ENCODE measurements at places on chromosomes 3 and 15.

DNA sequence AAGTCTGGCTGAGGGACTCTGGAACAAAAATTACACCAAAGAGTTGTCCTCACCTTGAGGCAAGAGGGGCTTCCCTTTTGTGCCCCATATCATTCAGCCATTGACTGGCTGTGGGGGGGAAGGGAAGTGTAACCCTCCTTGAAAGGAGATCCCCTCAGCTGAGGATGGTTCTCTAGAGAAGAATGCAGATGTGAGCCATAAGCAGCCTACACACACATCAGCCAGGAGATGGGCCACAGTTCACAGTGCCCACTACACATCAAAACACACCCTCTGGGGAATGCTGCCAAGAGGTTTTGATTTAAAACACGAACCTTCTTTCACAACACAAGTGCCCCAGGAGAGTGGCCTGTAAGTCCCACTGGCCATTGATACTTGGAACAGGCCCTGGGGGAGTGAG lies 231.2 kb upstream of the CTDSPL start:
- DNase-seq = no peak

- no peak for DNase-seq
Observed at GRCh38 chr3:131485119-131485518, 17.7 kb downstream of the MRPL3 start.

- DNase-seq = no peak
Observed at GRCh38 chr3:5607581-5607980, 420.1 kb downstream of the EDEM1 start.

DNA sequence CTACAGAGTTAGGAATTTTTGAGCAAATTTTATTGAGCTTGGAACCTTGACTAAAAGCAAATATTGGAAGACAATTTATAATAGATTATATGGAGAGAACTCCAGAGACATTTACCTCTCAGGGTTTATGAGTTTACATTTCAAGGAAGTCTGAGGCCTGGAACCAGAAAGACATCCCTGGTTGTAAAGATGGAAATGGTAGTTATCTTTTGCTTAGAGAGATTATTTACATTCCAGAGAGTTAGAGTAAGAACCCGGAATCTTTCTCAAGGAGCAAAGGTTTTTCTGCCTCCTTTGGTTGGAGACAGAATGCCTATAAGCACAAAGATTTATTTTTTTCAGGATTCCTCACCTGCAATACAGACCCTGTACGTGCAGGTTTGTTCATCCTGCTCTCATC lies 458.1 kb downstream of the TBL1XR1 start:
- DNase-seq = no peak

GRCh38 chr15:74403588-74403919 lies 30.2 kb downstream of the SEMA7A start:
- no peak for DNase-seq

DNA sequence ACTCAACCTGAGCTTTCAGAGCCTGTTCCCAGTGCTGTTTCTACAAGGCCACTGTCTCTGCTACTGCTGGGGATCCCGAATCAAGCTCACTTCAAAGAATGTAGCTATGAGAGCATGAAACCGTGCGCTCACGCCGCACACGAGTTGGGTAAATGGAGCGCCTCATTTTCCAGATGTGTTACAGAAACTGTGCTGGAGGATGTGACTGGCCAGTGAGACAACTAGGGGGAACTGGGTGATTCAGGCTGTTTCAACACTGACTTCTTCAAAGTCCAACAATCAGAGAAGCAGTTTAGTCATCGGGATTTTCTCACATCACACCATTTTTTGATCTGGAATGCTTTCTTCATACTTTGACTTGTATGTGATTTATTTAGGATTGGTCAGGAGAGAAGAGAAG lies 3.5 kb downstream of the ZNF710 start:
- DNase-seq = peak; percentile 99

DNA sequence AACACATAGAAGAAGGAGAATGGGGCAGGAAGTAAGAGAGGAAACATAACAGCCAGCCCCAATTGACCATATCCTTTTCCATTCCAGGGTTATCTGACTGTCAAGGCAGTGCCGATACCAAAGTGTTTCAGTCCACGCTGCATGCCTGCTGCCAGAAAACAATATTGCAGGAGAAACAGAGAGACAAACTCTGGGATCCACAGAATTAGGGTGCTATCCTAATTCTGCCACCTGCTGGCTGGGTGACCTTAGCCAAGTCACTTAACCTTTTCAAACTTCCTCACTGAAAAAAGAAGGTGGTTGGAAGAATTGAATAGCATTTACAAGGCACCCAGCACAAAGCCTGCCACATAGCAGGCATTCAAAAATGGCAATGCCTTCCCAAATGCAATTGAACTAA lies 32.0 kb downstream of the GLB1 start:
- no peak for DNase-seq

GRCh38 chr3:130939753-130940152 lies 45.9 kb downstream of the ATP2C1 start:
- peak; percentile 41 for DNase-seq

DNA sequence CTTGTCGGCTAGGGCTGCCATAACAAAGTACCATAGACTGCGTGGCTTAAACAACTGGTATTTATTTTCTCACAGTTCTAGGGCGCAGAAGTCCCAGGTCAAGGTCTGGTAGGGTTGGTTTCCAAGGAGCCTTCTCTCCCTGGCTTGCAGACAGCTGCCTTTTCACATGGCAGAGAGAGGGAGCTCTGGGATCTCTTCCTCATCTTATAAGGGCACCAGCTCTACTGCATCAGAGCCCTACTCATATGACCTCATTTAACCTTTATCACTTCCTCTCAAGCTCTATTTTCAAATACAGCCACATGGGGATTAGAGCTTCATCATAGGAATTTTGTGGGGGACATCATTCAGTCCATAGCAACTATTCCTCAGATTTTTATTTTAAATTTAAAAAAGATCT lies 17.6 kb upstream of the PAQR9 start:
- DNase-seq = no peak

DNA sequence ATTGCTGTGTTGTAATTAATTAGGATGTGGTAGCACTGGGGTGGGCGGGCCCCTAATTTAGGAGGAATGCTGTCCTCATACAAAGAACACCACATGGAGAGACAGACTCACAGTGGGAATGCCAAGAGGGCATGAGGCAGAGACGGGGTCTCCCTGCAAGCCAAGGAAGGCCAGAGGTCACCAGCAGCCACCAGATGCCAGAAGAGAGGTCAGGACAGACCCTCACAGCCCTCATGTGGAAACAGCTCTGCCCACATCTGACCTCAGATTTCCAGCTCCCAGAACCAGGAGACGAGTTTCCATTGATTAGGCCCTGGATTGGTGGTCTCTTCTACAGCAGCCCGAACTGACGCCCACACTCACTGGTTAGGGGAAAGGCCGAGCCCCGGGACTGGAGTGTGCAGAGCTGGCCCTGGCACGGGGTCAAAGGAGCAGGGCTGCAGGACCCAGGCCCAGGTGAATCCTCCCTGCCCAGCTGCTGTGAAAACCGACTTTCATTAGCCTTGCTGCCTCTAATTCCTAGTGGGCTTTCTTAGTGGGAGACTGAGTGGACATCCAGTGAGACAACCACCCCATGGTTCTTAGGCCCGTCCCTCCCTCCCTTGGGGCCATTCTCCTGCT lies 43.0 kb upstream of the SLC41A3 start:
- DNase-seq = no peak

GRCh38 chr3:162538491-162538890 lies 1041.9 kb downstream of the OTOL1 start:
- no peak for DNase-seq

DNA sequence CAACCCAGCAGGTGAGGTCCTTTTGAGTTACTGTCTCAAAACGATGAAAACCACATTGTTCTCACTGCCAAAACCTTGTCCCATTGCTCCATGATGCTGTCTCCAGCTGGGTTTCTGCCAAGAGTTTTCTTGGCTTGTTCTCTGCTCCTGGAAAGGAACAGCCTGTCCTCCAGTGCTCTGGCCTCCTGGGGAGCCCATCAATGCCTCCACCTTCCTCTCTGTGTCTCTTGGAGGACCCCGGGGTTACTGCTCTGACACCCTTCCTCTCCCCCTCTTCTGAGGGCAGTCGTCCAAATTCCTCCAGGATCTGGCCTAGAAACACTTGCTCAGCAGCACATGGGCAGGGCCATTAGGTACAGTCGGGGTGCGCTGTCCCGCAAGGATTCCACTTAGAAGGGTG lies 63.9 kb upstream of the RGMA start:
- DNase-seq = peak; percentile 2

DNA sequence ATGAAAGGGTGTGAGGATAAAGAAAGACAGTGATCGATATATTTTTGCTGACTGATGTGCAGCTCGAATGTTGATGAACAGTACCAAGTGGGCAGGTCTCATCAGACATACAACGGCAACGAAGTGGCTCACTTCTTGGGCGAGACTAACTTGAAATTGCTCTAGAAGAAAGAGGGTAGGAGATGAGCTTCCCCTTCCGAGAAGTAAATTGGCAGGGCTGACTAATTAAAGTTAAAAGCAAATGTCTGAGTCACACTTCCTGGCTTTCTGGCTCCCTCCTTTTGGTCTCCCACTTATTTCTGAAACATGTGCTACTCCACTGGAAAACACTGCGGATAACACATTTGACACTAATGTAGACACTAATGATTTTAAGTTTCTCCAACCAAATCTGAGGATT lies 228.3 kb downstream of the ABHD5 start:
- peak; percentile 10 for DNase-seq

DNA sequence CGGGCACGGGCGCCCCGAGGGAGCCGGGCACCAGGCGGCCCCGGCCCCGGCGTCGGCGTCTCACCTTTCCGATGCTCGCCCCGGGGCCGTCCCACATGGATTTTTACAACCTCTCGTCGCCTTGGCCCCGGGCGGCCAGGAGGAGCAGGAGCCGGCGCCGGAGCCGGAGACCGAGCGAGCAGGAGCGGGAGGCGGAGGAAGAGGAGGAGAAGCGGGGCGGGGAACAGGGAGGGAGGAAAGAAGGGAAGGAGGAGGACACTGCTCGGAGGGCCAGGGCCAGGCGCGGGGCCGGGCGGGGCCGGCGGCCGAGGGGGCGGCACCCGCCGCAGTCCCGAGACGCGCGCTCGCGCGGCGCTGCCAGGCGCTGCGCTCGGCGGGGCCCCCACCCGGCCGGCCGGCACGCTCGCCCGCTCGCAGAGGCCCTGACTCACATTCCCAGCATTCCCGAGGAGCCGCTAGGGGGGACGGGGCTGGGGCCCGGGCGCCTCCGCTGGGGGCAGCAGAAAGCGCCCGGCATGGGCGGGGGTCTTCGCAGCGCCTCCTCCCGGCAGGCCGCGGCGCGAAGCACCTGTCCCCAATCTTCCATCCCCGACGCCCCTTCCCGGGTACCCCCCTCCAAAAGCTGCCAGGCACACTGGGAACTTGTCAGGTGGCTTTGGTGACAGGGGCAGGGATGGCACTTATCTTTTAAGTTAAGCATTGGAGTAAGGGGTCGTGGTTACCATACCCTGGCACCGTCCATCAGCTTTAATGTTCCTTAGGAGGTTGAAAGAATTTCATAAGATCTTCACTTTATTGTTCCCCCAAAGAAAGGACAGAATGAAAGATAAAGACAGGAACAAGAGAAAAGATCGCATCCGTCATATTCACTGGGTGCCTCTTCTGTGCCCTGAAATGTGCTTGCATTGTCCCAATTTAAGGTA lies at the start of gene ERC2:
Gene ERC2, minus strand, starts transcription at position 284 of the 923 bp plus-strand sequence.
- DNase-seq = peak; percentile 18

DNA sequence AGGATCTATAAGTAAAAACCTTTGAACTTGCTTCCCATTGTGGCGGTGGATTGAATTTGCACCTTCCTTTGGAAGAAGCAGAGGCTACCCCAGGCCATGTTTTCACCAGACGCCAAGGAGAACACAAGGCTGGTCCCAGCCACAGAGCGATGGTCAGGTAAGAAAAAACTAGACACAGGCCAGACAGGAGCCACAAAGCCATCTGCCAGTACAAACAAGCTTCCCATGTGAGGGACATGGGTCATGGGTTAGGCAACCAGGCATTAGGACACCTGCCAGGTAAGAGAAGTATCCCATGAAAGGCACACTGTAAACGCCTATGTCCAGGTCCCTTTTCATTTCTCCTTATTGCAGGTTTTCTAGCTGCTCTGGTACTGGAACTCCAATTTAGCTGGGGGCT lies 190.2 kb downstream of the KLF13 start:
- DNase-seq = no peak

DNA sequence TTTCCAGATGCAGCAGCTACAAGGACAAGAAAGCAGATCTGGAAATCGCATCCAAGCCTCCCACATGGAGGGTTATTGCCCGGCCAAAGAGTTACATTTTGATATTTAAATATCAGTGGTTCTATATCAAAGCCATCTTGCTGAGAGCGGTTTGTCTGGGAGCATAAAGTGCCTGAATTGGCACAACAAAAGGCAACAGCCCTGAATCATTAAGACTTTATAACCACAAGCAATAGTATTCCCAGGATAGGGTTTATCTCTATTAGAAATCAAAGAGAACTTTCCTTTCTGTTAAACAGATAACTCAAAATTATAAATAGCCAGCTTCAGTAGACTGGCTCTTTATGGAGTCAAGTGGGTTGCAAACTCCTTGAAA lies 564.7 kb downstream of the ROBO1 start:
- no peak for DNase-seq

DNA sequence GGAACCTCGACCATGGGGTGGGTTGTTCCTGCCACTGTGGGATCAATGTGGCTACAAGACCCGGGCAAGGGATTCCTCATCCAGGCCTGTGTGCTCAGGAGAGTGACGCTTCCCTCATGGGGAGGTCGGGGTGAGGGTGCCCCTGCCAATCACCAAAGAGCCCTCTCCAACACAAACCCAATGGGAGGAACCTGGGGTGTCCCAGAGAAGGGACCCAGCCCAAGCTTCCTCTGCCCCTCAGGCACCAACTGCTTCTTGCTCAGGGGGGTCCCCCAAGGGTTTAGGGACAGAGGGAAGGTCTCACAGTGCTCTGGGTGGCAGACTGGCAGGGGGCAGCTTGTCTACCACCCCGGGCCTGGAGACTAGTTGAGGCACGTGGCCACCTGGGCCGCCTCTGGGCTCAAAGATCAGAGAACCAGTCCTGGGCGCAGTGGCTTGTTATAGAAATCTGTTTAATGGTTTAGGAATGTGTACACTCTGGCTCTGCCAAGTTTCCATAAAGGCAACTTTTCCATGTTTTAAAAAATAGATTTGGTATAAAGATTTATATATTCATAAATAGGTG lies 26.6 kb downstream of the GP9 start:
- DNase-seq = peak; percentile 44

- DNase-seq = peak; percentile 12
Observed at GRCh38 chr3:42228796-42229195, 37.2 kb downstream of the CCK start.

DNA sequence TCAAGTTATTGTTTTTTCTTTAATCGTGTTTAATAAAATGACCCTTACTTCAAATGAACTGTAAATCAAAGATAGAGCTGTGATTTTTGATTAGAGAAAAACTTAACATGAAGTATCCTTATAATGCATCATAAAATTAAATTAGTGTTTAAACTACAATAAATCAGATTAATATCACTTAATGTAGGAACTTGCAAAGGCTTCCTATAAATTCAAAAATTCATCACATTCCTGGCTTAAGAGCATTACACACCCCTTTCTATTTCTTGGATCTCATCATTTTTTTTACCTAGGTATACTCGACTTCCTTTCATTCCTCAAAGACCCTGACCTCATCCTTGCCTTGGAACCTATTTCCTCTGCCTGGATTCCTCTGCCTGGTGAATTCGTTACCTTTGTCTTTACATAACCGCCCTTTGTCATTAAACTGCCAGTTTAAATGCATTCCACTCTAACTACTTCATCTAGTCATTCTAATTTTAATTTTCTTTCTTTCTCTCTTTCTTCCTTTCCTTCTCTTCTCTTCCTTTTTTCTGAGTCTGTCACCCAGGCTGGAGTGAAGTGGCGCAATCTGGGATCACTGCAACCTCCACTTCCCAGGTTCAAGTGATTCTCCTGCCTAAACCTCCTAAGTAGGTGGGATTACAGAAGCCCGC lies 1244.5 kb downstream of the OTOL1 start:
- no peak for DNase-seq

Measured in cardiac fibroblast (primary cell).